Suppressor macrophage (primary cell): ENCODE measurements at places on chromosomes 6 and 20.

DNA sequence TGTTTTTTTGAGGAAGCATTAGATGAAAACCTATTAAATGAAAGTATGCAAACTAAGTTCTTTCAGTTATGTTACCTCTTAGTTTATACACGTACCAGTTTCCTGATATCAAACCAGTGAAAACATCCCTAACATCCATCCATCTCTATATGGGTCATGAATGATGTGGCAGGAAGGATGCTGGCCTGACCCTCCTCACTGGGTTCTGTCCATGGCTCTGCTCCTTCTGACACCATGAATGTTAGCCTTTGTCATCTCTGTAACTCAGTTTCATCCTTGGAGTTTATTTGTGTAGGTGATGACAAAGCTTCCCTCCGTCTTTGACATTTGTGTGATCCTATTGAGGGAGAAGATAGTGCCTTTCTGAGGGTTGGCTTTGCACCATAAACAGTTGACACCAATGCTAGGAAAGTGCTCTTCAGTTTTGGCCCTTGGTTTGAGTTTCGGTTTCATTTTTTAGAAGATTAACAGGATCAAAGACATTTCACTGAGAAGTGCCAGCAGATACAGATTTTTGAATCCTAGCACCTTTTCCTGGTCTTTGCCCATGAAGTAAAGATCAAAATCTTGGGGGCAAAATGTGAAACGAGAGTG is 72.0 kb upstream of the SCGN start:
- DNase-seq = no peak

DNA sequence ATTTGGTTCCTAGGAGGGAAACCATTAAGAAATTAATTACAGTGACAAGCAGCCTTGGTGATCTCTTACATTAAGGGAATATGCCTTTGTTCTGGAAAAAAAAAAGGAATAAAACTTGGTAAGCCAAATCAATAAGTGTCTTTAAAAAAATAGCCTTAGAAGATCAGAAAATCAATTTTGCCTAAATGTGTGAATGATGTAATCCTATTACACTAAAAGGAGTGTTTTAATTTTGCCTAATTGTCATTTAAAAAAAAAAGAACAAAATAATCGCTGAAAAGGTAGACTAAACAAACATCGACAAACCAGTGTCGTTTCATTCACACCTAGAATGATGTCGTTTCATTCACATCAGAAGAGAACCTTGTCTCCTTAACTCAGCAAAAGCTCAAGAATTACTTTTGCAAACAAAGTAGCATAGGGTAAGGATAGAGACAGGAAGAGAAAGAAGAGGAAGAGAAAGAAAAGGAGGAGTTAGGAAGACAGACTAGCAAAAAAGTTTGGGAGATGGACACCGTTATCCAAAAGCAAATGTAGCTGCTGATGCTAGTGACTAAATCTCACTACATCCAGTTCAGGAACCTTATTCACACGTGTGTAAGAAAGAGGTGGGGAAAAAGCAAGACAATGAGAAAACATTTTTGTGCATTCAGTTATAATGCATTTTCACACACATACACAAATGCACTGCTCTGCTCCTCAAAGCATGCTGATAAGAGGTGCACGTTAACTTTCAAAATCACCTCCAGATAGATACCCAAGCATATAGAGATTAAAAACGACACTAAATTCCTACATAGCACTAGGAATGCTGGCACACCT is 60.6 kb downstream of the HIVEP2 start:
- DNase-seq = no peak

GRCh38 chr20:63132715-63133471 is 83.0 kb downstream of the YTHDF1 start:
- no peak for DNase-seq

GRCh38 chr6:163398115-163398514 is 16.4 kb upstream of the QKI start:
- no peak for DNase-seq

GRCh38 chr6:27517928-27518787 is 45.3 kb upstream of the ZNF184 start:
- no peak for DNase-seq

DNA sequence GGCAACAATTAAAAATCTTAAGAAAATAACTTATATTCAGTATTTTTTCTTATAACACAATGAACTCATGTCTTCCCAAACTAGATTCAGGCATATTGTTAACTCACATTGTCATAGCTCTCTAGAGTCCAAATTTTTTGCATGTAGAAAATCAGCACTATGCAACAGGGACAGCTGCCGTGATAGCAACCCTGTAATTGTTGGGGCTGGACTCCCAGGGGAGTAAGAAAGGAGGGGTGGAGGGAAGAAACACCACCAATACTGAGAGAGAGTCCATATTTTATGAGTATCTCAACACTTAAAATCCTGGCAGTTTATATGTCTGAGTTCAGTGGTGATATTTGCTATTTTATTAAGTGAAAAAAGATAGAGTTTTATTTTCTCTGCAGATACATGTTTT is 89.6 kb upstream of the HS3ST5 start:
- no peak for DNase-seq

GRCh38 chr6:142885182-142885867 is 59.7 kb downstream of the HIVEP2 start:
- peak; percentile 51 for DNase-seq

DNA sequence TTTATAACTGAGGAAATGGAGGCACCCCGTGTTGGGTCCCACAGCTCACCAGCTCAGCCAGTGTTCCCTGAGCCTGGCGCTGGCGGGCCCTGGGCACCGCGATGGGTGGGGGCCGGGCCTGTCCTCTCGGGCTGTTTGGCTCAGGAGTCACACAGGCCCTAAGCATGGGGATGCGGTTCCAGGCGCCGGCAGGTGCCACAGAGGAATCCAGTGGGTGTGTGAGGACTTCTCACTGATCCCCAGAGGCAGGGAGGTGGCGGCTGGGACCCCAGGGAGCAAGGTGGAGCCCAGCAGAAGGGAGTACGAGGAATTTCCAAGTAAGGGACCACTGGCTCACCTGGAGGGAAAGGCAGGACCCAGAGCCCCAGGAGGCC is 57.5 kb downstream of the IRF4 start:
- no peak for DNase-seq

- DNase-seq = no peak
These were observed 74.6 kb downstream of the KIF16B start for GRCh38 chr20:16498526-16499253.

DNA sequence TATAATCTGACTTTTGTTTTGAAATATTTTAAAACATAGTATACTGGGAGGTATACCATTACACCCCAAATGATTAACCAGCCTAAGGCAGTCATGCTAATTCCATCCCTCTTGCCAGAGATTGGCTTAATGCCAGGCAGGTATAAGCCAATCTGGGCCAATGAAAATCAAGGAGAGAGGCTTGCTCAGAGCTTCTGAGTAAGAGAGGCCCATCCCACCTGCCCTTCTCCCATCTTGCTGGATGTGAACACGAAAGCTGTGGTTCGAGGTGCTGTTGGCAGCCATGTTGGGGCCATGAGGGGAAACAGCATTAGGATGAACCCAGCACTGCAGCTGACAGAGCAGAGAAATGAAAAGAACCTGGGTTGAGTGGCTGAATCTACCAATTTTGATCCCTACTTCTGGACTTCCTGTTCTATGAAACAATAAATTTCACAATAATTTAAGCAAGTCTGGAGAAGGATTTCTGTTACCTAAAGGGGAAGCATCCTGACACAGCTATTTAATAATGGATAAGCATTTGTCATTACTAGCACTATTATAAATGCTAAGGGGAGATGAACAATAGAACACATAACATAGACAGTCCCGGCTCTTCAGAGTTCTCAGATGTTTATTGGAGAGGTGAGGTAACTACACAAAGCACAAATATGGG is 152.3 kb downstream of the CDC5L start:
- DNase-seq = peak; percentile 51

DNA sequence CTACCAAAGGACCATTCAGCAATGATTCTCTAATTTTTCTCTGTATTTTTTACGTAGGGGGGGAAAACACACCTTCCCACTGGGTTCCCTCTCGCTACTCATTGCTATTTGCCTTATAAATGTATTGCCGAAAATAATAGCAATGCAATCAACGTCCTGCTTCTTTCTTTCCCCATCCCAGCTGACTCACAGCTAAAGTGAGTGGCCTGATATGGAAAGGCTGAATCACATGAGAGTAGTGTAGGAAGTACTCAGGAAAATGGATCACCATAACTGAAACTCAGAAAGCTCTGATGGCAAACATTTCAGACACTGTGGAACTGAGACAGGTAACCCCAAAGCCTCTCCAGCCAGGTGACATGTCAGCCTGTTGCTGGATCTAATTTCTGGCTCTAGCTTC is 49.3 kb upstream of the SRPK1 start:
- DNase-seq = peak; percentile 26

DNA sequence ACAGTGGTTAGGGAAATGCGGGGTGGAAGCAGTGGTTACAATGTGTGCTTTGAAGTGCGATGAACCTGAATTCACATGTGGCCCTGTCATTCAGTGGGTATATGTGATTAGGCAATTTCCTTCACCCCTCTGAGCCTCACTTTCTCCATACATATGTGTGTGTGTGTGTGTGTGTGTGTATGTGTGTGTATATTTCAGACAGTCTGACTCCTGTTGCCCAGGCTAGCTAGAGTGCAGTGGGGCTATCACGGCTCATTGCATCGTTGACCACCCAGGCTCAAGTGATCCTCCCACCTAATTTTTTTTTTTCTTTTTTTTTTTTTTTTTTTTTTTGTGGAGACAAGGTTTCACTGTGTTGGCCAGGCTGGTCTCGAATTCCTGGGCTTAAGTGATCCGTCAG is 6.3 kb downstream of the PPP1R14C start:
- DNase-seq = no peak

DNA sequence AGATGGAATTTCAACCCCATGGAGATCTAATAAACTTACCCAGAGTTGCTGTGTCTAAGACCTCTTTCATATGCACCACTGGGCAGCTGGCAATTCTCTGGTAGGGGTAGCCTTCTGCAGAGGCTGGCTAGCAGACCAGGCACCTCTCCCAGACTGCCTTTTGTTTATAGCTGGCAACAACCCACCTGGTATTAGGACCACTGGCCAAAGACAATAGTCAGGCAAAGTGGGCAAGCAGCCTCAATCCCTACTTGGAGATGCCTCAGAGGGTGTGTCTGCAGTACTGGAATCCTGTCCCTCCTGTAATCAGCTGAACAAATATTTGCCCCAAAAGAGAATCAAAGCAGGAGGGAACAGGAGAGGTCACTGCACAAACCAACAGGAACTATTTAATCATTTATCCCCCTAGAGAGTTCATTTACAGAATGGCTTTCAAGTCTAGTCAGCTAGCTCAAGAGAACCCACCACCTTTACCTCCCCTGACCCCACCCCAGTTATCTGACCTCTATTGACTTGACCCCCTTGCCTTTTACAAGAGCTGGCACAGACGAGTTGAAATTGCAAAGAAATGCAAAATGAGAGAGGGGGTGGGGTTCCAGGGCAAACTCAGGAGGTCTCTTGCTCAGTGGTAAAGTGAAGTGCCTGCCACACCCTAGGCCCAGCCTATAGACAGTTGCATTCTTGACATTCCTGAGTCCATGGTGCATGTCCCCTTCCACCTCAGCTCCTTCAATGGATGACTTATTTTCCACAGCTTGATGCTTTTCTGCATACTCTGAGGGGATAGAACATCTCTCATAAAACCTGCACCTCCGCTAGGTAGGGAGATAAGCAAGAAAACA is 2.8 kb downstream of the BCL2L1 start:
- DNase-seq = no peak

DNA sequence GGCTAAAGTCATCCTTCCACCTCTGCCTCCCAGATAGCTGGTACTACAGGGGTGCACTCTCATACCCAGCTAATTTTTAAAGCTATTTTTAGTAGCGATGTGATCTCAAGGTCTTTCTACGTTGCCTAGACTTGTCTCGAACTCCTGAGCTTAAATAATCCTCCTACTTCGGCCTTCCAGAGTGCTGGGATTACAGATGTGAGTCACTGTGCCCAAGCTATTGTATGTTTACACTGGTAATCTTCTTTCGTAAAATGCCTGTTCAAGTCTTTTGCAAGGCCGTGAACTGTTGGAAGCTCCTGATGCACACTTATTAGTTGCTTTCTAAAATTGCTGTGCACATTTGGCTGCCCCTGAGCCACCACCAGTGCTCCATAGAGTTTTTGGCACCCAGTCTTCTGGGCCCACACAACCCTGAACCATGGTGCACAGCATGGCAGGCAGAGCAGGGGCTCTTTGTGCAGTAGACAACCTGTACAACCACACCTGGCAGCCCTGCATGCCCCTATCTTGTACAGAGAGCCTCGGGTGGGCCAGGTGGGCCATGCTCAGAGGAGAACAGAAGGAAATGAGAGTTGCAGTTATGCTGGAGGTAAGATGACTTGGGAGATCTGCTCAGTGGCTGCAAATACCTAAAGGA is 33.3 kb downstream of the PDRG1 start:
- no peak for DNase-seq

DNA sequence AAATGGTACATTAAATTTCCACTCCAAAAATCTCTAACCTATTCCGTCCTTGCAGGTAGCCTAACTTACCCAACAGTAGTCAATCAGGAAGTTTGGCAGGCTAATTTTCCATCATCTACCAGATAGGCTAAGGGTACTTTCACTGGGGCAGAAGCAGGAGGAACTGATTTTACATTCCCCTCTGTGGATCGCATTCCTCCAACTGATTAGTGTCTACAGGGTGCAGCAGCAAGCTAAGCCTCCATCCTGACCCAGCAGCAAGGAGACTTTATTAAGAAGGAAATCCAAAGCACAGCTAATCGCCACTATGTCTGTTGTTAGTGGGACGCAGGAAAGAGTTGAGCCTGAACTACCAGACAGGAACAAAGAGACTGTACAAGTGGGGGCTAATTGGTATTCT is 143.2 kb upstream of the RUNX2 start:
- no peak for DNase-seq

- DNase-seq = no peak
These were observed 35.2 kb downstream of the HMGCLL1 start for GRCh38 chr6:55543633-55544309.

DNA sequence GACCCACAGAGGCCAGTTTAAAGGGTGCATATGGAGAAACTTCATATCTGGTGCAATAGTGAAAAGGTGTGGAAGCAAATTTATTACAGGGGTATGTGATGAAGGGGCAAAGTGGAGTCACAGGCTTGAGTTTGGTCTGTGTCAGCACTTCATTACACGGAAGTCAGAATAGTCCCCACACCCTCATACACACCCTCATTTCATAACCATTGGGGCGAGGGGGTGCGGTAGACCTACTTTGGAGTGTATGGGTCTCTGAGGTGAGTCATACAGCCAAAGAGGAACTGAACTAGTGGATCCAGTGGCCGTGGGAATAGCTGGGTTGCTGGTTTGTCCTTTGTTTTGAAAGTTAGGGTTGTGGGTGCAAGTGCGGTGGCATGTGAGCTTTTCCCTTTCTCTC is 3.3 kb downstream of the TM9SF4 start:
- DNase-seq = peak; percentile 93
